ENCODE measurements at places on chromosomes 3 and 15.

DNA sequence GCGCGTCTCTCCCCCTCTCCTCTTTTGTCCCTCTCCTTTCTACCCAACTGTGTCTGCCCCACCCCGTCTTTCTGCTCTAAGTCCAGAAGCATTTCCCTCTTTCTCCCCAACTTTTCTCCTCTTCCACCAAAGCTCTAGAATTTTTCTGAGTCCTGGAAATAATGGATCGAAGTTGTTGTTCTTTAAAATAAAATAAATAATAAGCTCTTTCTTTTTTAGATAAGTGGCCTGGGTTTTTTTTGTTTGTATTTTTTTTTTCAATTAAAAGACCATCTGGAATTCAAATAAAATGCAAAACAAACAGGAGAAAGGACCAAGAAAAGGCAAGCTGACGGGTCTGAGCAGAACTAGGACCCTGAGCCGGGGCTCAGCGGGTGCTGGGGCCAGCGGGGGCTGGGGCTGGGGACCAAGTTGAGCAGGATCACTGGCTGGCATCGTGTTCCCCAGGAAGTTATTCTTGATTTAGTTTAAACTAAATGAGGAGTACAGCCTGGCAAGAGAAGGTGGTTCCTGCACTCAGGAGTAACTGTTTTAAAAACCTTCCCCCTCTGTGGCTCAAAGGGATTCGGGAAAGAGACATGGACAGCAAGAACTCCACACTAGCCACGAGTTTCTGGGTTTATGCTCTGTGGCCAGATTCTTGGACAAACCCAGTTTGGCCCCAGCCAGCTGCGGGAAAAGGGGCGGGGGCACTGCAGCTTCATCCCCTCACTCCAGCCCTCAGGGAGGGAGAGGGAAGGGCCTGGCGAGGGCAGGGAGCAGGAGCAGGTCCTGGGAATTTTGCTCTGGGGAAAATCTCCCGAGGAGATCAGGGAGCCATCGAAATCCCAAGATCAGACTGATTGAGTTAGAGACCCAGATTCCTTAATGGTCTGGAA is 8.4 kb downstream of the GATA2 start:
- no peak for DNase-seq

- no peak for DNase-seq
These were observed 16.2 kb downstream of the NISCH start for GRCh38 chr3:52471371-52472238.

DNA sequence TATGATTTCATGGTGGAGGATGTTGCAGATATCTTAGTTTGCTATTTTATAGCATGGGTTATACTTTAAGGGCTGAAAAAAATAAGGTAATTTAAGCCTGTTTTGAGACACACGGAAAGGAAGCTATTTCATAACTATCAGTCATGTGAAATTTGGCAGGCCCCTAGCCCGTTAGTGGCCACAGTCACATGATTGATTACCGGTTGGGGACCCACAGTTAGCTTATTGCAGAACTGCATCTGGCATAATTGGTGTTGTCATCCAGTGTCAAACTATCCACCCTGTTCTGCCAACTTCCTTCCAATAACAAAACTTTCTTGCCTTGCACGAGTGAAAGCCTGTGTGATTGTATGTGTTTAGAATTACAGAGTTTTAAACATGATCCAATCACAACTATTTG is 35.2 kb downstream of the FNDC3B start:
- DNase-seq: no peak

- no peak for DNase-seq
These were observed 91.9 kb downstream of the PCSK6 start for GRCh38 chr15:101397521-101398003.

Measured in T-cell (primary cell).